ENCODE measurements at places on chromosomes 4 and X.

GRCh38 chr4:27775156-27775555 is 914.5 kb downstream of the STIM2 start:
- DNase-seq = no peak

GRCh38 chrX:40298572-40299479 is 201.1 kb upstream of the BCOR start:
- DNase-seq = no peak

- no peak for DNase-seq
Observed at GRCh38 chr4:109094056-109094455, 208.4 kb downstream of the COL25A1 start.

DNA sequence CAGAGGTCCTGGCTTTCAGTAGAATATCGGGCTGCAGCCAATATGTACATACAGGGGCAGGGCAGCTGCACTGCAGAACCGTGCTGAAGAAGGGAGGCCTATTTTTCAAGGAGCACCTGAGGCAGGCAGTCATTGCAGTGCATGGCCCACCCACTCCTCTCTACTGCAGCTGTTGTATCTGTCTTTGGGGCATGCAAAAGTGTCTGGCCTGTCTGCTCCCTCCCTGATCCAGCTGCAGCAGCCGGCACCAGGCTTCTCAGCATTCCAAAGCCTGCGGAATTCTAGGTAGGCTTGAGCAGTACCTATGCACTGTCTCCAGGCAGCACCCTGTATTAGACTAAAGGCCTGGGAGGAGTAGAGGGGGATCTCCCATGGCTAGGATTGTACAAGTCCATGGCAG is 415.2 kb upstream of the MAGEB16 start:
- no peak for DNase-seq

DNA sequence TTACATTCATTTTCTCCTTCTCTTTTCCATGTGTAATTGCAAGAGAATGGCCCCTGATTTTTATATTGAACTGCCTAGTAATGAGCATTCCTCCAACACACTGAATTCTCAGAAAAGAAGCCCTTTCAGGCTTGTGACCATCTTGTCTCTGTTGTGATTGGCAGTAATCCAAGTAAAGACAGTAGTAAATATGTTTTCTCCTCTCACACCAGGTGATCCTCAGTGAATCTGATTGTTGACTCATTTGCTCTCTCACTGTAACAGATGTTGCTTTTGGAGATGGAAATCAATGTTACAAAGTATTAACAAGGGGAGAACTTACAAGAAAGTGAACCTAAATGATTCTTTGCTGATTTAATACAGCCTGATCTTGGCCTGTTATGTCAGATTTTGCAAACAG is 271.0 kb downstream of the AFF2 start:
- no peak for DNase-seq

- DNase-seq = no peak
Observed at GRCh38 chr4:6539009-6539764, 35.8 kb upstream of the MAN2B2 start.

DNA sequence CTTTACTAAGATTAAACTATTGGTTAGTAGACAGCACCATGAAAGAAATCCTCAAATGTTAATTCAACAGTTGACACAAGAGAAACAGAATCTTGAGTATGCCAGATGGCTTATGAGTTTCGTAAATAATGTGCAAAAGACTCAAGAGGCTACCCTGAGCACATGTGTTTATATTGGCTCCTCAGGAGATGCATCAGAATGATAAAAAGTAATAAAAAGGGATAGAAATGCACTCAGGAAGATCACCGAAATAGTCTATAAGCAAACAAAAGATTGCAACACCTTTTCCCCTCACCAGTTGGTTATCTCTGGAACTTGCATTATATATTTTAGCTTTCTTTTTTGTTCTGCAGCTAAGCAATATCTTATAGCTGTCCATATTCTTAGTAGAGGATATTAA is 84.4 kb downstream of the SCFD2 start:
- DNase-seq = no peak

DNA sequence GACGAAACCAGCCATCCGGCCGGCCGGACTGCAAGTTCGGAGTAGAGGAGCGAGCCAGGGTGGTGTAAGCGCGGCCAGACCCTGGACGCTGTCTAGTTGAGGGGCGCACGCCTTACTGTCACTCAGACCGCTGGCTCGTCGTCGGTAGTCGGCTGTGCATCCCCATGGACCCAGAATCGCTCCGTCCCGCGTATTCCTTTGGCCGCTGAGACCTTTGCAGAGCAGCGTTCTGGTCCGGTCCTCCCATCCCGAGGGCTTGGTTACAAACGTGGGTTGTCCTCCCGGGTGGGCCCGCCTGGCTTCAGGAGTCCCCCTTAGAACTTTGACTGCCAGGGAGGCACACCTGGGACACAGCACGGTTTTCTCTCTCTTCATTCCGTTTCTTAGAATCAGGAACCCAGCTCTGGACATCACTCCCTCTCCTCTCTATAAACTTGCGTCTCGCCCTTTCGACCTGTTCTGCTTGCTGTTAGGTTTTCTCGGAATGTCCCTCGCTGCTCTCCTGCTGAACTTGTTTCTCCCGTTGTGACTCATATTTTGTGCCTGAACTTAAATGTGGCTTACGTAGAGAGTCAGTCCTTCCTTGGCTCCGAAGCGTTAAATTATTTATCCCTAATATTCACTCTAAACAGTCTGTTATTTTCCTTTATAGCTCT is 672 bp downstream of the PGM2 start:
- DNase-seq = peak; percentile 21

DNA sequence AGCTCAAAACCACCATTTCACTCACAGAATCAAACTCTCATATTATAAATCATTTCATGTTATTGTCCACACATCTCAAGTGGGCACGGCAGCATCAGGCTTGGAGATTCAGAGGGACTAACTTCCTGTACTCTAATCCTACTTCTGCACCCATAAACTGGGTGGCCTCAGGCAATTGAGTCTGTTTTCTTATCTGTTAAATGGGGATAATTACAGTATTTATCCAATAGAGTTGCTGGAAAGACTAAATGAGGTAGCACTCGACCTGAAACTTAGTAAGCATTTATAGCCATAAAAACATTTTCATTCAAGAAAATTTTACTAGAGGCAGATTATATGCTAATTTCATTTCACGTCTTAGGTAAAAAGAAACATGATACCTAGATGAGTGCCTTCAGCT is 13.0 kb downstream of the TBC1D1 start:
- no peak for DNase-seq

DNA sequence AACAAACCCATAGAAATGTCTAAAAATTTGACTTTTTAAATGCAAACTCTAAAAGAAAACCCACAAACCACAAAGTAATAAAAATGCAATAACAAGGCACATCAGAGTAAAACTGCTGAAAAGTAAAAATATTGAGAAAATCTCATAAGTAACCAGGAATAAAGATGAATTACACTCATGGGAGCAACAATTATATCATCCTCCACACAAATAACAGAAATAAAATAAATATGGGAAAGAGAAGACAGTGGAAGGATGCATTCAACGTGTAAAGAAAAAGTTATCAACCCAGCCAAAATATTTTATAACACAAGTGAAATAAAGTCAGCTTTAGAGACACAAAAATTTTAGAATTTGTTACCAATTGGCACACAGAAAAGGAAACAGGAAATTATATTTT is 1420.2 kb downstream of the PCDH18 start:
- DNase-seq = no peak

DNA sequence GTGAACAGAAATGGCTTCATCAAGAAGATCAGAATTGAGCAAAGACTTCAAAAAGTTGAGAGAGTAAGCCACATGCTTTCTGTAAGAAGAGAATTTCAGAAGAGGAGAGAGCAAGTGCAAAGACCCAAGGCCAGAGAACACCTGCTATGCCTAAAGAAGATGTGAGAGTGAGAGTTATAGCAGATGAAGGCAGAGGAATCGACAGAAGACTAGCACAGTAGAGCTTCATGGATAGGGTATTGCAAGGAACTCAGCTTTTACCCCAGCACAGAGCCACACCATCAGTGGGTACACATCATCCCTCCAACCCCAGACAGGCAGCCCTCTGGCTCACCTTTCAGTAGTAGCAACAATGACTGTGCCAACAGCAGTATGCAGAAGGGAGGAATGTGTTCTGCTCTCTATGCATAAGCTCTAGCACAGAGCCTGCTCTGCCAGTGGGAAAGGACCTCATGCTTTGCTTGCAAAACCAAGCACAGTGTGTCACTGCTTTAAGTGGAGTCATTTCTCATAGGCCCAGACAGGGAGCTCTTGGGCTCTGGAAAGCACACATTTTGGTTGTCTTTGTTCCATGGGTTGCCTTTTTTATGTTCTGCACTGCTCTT is 318.6 kb downstream of the NAF1 start:
- no peak for DNase-seq

DNA sequence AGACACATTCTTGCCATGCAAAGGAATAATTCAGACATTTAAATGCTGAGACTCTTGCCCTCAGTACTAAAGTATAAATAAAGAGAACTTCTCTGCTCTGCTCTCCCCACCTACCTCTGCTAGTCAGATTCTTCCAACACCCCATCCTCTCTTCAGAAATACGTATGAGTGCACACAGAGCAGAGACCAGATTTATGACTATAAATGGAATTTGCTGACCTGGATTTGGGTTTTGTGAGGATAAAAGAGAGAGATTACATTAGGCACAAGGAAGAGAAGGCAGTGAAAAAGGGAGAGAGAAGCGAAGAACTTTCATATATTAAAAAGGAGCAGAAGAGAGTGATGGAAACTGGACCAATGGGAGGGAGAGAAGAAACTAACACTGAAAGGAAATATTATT is 87.6 kb upstream of the EXOC1L start:
- DNase-seq = no peak

GRCh38 chr4:107562316-107562715 is 157.7 kb downstream of the PAPSS1 start:
- DNase-seq = no peak

DNA sequence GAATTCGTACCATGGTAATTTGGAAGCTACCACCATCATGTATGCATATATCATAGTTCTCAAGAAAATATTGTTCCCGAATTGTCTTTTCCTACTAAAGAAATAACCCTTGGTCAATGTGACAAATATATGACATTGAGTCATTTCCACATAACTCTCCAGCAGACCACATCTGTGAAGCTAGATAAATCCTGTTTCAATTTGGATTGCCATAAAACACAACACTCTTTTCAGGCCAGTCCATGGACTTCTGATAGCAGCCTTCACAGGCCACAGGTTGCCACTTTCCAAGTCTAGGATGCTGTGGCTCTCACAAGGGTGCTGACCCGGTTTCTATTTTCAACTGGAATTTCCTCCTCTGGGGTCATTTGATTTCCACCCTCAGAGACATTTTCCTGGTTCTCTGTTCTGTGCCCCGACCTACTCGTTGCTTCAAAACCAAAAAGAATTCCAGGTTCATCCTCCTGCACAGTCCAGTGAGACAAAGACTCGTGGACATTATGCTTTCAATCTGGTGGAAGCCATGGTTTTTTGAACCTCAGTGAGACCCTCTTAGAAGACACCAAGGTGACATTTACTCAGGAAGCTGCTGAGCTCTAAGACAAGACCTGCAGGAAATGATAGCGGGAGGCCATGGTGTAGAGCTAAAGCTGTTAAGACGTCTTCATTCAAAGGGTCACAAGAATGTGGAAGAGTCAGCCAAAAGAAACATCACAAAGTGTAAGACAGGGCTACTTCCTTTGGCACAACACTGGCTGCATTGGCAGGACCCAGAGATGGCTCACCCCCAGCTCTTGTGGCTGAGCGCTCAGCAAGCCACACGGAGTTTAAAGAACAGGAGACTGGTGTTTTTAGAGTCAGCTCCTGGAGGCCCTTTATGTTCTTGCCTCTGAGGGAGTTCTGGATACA is 119.8 kb downstream of the AMELX start:
- no peak for DNase-seq

Measured in activated CD4-positive, alpha-beta T cell treated with anti-CD3 and anti-CD28 coated beads for 48 hours (primary cell).